ENCODE measurements at places on chromosomes 13 and 19.
A peak's percentile ranks its signal among the peaks of the same experiment; 100 is the strongest.

- no peak for DNase-seq
These were observed 24.0 kb downstream of the CARM1 start for GRCh38 chr19:10895363-10895762.

DNA sequence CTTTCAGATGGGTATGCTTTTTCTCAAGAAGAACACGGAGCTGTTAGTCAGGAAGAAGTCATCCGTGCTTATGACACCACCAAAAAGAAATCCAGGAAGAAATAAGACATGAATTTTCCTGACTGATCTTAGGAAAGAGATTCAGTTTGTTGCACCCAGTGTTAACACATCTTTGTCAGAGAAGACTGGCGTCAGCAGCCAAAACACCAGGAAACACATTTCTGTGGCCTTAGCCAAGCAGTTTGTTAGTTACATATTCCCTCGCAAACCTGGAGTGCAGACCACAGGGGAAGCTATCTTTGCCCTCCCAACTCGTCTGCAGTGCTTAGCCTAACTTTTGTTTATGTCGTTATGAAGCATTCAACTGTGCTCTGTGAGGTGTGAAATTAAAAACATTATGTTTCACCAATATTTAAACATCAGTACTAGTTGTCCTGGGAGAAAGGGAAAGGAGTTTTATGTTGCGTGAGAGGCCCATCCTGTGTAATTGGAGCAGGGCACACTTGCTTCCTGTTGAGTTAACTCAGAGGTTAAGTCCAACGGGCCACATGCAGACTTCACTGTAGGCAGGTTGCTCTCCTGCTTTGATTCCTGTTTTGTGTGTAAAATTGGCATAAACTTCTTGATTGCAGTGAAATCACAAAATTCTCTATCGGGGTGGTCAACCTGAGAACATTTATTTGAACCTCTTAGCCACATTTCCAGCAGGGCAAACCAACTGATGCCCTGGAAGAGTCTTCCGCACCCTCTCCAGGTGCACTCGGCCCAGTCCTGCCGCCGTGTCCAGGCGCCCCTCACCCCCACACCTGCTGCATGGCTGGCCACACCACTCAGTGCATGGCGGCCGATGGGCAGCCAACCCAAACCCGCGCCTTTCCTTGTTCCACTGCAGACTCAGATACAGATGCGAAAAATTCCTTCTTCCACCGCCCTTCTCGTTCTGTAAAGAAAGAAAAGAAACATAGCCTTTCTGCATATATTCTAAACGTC is 31.6 kb downstream of the SHISA2 start:
- DNase-seq, result no peak

- DNase-seq, result no peak
These were observed 7.1 kb downstream of the CRLF1 start for GRCh38 chr19:18599485-18599884.

- DNase-seq, result no peak
These were observed 16.3 kb downstream of the CHERP start for GRCh38 chr19:16525751-16526481.

DNA sequence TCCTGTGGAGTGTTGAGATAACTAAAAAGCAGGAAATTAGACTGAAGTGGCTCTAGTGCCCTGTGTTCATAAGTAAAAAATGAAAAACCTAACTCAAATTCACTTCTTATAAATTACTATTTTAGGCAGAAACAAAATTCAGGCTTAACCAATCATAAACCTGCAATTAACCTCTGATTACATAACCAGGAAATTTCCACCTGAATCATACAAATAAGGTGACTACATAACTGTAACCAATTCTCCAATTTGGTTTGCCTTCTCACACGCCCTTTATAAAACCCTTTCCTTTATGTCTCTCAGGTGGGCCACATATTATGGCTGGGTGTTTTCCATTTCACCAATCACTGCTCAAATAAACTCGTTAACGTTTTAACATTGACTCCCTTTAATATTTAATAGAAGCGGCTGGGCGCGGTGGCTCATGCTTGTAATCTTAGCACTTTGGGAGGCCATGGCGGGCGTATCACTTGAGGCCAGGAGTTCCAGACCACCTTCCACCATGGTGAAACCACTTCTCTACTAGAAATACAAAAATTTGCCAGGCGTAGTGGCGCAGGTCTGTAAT is 22.9 kb upstream of the ZNF724 start:
- peak; percentile 15 for DNase-seq

DNA sequence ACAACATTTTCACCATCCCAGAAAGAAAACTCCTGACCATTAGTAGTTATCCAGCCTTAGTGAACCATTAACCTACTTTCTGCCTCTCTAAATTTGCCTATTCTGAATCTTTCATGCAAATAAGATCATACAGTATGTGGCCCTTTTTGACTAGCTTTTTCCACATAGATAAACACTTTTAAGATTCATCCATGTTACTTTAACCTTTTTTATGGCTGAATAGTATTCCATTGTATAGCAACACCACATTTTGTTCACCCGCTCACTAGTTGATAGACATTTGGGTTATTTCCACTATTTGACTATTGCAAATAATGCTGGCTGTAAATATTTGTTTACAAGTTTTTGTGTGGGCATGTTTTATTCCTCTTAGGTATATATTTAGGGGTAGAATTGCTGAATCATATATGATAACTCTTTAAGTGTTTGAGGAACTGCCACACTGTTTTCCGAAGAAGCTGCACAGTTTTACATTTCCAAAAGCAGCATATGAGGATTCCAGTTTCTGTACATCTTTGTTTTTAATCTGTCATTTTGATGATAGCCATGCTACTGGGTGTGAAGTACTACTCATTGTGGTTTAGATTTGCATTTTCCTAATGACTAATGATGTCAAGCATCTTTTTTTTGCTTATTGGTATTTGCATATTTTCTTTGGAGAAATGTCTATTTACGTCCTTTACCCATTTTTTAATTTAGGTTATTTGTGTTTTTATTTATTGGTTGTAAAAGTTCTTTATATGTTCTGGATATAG is 17.1 kb downstream of the COG6 start:
- no peak for DNase-seq

All from CD4-positive, alpha-beta memory T cell (primary cell).